ENCODE measurements at places on chromosomes 6 and 20. TPM values are rescaled to one million over a fixed set of nuclear protein-coding genes. Genes with fewer than 3 reads are reported as not detected.

ISM1 gene
- 0.36 TPM for total RNA-seq

PRSS35 gene
- 8.5 TPM for total RNA-seq

FAM162B gene
- total RNA-seq: 2.5 TPM

ADGRF4 gene
- 2.6 TPM for total RNA-seq

CTCFL gene
- not detected for total RNA-seq

SIRPG gene
- total RNA-seq: not detected

MUC22 gene
- total RNA-seq: not detected

SLC44A4 gene
- 17.5 TPM for total RNA-seq

PDSS2 gene
- 12.5 TPM for total RNA-seq

GTSF1L gene
- total RNA-seq: not detected

CALHM6 gene
- total RNA-seq: 0.75 TPM

DNA sequence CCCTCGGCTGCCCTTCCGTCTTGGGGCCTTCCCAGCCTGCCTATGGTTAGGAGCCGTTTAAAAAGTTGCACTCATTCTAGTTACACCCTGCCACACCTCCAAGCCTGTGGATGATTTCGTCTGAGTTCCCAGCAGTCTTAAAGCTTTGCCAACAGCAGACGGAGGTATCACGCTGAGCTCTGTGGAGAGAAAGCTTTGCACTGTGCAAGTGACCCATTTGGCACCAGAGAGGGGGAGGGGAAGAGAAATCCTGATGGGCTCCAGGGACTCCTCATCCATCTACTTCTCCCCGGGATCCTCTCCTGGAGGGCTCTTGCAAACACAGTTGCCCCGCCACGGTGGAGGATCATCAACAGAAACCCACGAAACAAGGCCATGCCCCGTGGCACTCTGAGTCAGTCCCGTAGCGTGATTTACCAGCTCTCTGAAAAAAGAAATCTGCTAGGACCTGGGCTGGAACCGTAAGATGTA, 98.8 kb upstream of the CITED2 start:
- DNase-seq: no peak

GRCh38 chr6:79330704-79331103, 96.2 kb upstream of the HMGN3 start:
- no peak for DNase-seq

DNA sequence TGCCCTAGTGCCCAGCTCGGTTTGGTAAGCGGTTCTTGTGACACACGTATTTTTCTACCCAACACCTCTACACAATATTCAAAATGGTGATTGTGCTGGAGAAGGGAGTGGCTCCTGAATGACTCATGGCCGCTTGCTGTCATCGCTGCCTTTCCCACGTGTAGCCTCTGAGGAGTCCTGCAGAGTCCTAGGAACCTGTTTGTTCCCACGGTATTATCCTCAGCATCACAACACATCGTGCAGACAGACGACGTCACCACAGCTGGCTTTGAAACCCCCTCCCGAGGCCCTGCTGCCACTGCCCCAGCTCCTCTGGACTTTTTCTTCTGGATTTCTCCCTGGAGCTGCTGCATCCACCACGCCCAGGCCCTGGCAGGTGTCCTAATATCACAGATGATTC, 353.5 kb downstream of the SMOC2 start:
- DNase-seq: no peak

- no peak for DNase-seq
Measured at GRCh38 chr6:130355572-130355971, 10.2 kb upstream of the TMEM200A start.

DNA sequence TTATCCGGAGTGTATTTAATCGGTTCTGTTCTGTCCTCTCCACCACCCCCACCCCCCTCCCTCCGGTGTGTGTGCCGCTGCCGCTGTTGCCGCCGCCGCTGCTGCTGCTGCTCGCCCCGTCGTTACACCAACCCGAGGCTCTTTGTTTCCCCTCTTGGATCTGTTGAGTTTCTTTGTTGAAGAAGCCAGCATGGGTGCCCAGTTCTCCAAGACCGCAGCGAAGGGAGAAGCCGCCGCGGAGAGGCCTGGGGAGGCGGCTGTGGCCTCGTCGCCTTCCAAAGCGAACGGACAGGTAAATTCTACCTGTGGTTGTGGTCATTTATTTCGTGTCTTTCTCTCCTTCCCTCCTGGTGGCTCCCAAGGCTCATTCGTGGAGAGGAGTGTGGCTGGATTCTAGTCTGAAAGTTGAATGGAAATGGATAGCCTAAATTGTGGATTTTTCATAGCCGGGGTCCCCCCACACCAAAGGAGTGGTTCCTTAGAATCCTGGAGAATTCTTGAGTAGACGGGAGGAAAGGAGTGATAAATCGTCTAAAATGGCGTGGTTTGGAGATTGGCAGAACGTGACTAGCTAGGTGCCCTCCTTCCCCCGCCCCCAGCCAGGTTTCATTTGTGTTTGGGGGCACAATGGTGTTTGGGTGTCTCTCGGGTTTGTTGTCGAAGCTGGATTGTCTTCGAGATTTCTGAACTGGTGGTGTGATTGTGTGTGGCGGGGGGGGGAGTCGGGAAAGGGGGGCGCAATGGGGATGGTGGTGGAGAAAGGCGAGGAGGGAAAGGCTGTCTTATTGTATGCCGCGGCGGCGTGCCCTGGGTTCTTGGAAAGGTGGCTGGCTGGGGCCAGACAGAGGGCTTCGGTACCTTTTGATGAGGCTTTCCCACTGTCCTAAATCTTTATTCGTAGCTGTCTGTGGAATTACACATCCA, 673 bp downstream of the MARCKS start:
- peak; percentile 37 for DNase-seq

DNA sequence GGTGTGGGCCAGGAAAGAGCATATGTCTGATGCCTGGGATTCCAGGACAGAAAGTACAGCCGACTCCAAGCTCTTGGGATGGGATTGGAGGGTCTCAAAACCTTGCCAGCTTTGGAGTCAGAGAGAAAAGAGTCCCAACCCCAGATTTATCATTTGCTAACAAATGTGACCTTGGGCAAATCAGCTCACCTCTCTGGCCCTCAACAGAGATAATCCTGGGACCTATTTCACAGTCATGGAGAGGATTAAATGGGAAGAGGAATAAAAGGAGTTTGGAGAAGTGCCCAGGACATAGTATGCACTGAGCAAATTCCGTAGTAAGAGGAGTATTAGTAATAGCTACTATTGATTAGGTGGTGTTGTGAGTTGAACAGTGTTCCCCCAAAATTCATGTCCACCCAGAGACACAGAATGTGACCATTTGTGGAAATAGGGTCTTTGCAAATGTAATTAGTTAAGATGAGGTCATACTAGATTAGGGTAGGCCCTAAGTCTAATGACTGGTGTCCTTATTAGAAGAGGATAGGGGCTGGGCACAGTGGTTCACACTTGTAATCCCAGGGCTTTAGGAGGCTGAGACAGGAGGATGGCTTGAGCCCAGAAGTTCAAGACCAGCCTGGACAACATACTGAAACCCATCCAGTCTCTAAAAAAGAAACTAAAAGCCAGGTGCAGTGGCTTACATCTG, 17.1 kb downstream of the RIPOR3 start:
- DNase-seq: no peak

- no peak for DNase-seq
Measured at GRCh38 chr20:62318400-62319345, 15.9 kb downstream of the ADRM1 start.

GRCh38 chr6:27177485-27178406, 69.8 kb upstream of the PRSS16 start:
- peak; percentile 72 for DNase-seq

DNA sequence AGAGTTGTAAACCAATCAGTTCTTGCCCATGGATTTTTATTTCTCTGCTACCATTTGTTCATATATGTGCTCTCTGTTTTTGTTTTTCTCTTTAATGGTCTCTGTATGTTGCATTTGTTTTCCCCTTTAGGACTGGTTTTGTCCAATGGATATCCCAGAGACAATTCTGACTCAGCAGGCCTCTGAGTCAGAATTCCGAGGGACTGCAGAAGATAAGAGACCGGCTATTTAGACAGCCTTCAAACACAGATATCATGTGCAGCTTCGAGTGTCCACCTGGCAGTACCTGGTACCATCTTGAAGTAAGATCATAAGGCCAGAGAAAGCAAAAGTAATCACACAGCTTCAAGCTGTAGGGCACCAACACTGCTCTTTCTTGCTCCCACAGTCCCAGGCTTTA, 125.5 kb downstream of the ELOVL4 start:
- DNase-seq: no peak

DNA sequence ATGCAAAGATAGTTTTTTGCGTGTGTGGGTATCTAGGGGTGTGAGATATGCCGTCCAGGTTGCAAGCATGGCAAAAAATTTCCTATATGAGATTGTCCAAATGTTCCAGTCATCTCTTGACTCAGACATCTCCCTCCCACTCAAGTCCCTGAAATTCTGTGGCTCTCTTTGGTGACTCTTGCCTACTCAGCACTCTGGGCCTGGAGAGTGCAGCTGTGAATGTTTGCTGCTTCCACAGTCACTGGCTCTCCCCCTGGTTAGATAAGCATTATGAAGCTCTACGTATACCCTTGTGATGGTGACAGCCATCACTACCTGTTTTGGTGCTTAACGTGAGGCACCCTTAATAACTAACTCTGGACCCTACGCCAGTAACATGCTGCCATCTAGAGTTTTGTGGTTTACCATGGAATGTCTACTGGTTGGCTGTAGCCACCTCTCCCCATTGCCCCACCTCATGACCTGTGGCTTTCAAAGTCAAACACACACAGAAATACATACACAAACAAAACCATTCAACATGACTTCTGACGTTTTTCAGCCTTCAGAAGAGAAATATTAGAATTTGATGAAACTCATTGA, 621.9 kb upstream of the CITED2 start:
- DNase-seq: no peak

GRCh38 chr6:38480036-38480435, 159.7 kb downstream of the BTBD9 start:
- DNase-seq: no peak

GRCh38 chr20:1315804-1316203, 13.1 kb downstream of the SDCBP2 start:
- DNase-seq: no peak

DNA sequence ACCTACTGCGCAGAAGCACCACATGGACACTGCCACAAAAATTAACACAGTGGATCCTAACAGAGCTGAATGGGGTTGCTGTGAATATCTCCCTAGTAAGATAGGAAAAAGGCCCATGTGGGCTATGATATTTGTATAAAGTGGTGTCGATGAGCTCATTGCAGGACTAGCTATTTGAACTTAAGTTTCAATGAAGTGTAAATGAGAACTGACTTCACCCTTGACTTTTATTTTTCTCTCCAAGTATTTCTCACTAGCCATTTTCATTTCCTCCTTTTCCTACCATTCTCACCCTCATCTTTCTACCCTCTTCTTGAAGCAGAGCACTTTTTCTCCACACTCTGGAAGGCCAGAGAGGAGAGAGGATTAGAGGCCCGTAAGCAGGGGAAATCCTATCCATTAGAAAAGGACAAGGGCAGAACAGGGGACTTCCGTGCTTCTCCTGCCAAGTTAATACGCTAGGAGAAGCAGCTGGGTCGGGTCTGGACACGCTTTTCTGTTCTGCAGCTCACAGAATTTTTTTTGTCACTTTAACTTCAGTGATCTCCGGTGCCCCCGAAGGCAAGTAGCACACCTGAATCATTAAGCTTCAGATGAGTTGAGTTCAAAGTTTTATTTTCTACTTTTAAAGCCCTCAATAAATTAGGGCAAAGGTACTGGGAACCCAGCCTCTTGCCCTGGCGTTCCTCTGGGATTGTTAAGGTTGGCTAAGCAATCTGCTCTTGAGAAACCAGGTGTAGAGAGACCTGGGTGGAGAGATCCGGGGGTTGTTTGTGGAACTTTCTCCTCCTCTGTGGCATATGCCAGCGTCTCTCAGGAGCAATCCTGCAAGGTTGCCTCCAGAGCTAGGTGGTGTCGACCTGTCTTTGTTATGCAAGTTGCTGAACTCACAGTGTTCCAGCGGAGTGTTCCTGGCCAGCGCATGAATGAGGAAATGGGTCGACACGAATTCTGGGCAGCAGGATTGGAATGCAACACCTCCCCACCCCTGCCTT, 56.2 kb upstream of the ARID1B start:
- no peak for DNase-seq

GRCh38 chr6:110876806-110877564, 2.4 kb downstream of the AMD1 start:
- no peak for DNase-seq

- DNase-seq: no peak
Measured at GRCh38 chr6:167655174-167655821, 171.4 kb upstream of the AFDN start.

GRCh38 chr6:25041485-25042035, 105.8 kb upstream of the RIPOR2 start:
- DNase-seq: no peak

GRCh38 chr6:79384845-79385244, 150.4 kb upstream of the HMGN3 start:
- DNase-seq: no peak

All from progenitor cell of endocrine pancreas (in vitro differentiated cells).